ENCODE measurements at places on chromosomes 4 and X. TPM values are rescaled to one million over a fixed set of nuclear protein-coding genes. Genes with fewer than 3 reads are reported as not detected.

Gene SCML1
- total RNA-seq, result 1.1 TPM

Gene LUZP4
- not detected for total RNA-seq

Gene IL2RG
- 397 TPM for total RNA-seq

Gene AADAT
- not detected for total RNA-seq

Gene HTRA3
- total RNA-seq, result not detected

Gene G6PD
- total RNA-seq, result 74.8 TPM

Gene BST1
- total RNA-seq, result 0.93 TPM

Gene TMEM156
- 29.4 TPM for total RNA-seq

Gene RNF128
- not detected for total RNA-seq

Gene TRIM60
- total RNA-seq, result not detected

Gene SPARCL1
- total RNA-seq, result not detected

Gene SSX2
- not detected for total RNA-seq

Gene GRK4
- total RNA-seq, result 4.4 TPM

Gene MOSPD2
- total RNA-seq, result 14.3 TPM

Gene UGT2B10
- not detected for total RNA-seq

Gene PDE5A
- total RNA-seq, result 0.10 TPM

Gene MTHFD2L
- 8.9 TPM for total RNA-seq

Gene VCX3B
- not detected for total RNA-seq

Gene ASB12
- total RNA-seq, result not detected

Gene EREG
- not detected for total RNA-seq

Gene CLCN4
- total RNA-seq, result not detected

Gene ARHGAP4
- total RNA-seq, result 128 TPM

Gene DMRTC1B
- not detected for total RNA-seq

Gene SMS
- total RNA-seq, result 145 TPM

Gene CHRDL1
- not detected for total RNA-seq

Gene PLAC8
- total RNA-seq, result 41.9 TPM

Gene TLR3
- total RNA-seq, result not detected

Gene DUSP21
- not detected for total RNA-seq
